ENCODE measurements at places on chromosomes 1 and 21.

DNA sequence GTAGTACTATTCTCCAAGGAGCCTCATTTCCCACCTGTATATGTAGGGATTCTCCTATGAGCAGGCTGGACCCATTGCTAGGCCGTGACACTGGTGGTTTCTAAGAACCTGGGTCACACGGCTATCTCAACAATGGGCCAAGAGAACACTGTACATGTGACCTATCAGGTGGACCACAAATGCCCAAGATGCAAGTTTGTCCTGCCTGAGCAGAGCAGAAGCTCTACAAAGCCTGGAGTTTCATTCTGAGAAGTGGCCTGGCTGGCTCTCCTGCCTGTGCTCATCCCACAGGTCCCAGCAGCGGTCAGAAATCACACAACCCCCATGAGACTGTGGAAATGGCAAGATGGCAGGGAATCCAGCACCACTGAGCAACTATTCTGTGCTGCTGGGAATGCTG lies 17.2 kb downstream of the THEMIS2 start:
- DNase-seq = no peak

DNA sequence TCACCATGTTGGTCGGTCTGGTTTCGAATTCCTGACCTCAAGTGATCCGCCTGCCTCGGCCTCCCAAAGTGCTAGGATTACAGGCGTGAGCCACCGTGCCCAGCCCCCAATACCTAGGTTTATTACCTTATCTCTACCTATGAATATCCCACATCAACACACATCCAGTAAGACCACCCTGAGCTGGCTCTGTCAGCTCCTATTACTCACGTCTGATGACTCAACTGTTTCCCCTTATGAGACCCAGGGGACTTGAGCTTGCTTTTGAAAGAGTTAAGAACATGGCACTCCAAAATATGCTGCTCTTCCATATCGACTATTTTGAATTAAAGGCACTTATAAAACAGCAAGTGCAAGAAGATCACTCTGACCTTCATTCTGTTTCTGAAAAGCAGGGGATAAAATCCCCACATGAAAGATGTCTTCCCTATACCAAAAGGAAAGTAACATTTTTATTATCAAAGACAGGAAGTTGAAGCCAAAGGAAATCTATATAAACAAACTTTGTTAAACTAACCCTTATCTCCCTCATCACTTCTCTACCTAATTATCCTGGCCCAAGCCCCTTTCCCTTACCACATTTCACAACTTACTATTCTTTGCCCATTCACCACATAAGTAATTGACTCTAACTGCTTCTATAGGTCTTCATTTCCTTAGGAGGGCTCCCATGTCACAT lies 41.3 kb upstream of the OSBPL9 start:
- DNase-seq = peak; percentile 75

- DNase-seq = no peak
These were observed 9.8 kb downstream of the PPFIA4 start for GRCh38 chr1:203036135-203036534.

- DNase-seq = no peak
These were observed 900.6 kb downstream of the NCAM2 start for GRCh38 chr21:21898801-21899200.

- DNase-seq = no peak
These were observed 459.5 kb upstream of the CXADR start for GRCh38 chr21:17053321-17053720.

DNA sequence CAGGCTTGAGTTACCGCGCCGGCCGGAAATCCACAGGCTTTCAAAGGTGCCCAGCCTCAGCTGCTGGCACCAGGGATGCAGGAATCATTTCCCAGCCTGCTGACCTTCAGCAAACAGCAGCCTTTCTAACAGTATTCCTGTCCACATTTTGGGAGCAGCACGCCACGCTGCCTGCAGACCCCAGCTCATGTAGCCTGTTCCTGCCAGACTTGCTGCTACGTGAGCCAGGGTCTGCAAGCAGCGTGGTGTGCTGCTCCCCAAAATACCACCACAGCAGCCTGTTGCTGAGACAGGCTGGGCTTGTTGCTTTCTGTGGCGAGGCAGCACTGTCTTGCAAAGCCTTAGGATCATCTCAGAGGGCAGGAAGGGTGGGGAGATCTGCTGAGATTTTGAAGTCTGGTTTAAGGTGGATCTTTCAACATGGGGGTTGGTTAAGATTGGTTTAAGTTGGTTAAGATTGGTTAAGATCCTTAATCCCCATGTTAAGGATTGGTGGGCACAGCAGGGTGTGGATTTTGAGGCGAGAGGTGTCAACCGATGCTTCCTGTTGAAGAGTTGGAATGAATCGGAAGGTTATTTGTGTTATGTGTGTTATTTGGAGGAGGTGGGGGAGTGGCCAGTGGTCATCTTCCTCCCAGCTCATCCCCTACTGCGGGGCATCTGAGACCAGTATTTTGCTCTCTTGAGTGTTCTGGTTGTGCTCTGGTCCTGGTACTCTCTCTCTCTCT lies 12.9 kb downstream of the FAAH start:
- no peak for DNase-seq

- no peak for DNase-seq
These were observed 34.8 kb downstream of the RIMS3 start for GRCh38 chr1:40630488-40631223.

DNA sequence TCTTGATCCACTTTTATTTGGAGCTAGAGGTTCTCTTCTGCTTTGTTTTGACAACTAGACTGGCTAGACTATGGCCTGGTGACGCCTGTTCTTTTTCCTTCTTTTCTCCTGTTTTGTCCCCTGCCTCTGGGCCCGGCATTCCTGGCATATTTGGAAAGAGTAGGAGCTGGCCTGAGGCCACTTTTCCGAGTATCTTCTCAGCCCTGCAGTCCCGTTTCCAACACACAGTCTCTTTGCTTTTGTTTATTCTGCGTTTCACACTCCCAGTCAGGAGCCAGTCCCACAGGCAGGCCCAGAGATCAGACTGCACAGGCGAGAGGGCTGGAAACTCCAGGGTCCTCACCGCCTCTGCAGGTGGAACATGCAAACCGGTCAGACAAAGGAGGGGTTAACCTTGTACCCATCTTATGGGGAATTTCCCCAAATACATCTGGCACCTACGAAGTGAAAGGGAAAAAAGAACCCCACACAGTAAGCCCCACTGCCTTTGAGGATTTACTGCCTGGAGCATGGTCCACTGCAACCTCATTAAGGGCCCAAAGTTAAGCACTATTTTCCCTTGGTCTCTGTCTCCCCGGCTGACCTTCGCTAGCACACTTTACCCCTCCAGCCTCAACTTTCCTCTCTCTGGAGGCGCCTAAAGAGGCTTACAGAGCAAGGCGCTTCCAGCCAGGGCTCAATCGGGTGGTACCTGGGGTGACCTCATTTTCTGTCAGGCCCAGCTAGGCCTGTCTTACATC lies 141.1 kb downstream of the TOMM20 start:
- peak; percentile 72 for DNase-seq

DNA sequence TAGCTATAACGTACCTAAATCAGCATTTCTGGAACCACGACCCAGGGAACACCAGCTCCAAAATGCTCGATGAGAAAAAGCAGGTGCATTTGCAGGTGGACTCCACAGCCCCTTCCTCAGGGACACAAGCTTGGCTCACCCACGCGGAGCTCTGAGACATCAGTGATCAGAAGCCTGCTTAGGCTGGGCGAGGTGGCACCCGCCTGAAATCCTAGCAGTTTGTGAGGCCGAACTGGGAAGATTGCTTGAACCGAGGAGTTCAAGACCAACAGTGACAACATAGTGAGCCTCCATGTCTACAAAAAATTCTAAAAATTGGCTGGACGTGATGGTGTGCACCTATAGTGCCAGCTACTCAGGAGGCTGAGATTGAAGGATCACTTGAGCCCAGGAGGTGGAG lies 2.5 kb upstream of the TSPEAR start:
- DNase-seq = no peak

GRCh38 chr1:1033009-1033587 lies 13.2 kb downstream of the AGRN start:
- DNase-seq = peak; percentile 20

GRCh38 chr1:212007178-212007577 lies 28.2 kb downstream of the INTS7 start:
- DNase-seq = no peak

Data from skeletal muscle cell (primary cell).